Anterior cingulate cortex (tissue), 58 donors: ENCODE measurements at places on chromosomes 16 and 17.

- no peak for DNase-seq
Measured at GRCh38 chr17:41987642-41988041, 21.0 kb downstream of the CNP start.

DNA sequence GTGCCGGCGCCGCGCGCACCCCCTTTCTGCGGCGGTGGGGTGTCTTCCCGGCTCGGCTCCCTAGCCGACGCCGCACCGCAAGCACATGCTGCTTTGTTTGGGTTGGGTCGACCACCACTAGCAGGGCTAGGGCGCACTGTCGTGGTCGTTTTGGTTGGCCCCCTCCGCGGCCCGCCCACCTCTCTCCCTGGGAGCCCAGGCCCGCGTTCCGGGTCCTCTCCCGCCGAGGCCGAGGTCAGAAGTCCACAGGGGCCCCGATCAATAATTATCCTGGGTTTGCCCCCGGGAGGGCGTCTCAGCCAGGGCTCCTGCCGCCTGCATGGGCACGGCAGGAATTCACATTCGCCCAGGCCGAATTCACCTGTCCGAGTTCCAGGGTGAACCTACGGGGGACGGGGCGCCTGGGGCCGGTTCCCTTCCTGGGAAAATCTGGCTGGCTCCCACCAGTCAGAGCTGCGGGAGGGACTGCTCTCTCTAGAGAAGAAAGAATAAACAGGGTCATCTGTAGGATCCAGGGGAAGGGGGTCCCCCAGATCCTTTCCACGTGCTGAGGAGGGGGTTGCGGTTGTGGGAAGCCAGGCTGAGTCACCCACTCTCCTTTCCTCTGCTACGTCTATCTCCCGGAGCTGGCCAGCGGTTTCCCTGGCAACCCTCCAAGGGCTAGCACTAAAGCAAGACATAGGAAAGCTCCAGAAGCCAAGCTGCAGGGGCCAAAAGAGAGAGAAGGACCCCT, 584 bp upstream of the STAT5B start:
- DNase-seq, result peak; percentile 22

GRCh38 chr16:12907670-12908233, 6.4 kb downstream of the SHISA9 start:
- DNase-seq, result no peak

DNA sequence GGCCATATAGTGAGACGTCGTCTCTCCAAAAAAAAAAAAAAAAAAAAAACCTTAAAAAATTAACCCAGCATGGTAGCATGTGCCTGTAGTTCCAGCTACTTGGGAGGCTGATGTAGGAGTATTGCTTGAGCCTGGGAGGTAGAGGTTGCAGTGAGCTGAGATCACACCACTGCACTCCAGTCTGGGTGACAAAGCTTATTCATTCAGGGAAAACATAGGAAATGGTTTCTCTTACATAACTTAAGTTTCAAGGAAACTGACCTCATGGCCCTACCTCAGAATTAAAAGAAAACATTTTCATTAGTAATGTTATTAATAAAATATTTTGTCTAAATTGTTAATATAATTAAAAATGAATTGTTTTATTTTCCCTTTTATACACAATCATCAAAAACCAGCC, 31.4 kb downstream of the COG1 start:
- no peak for DNase-seq

GRCh38 chr16:64654178-64654577, 467.7 kb downstream of the CDH11 start:
- no peak for DNase-seq

GRCh38 chr17:65055280-65055707, 1.2 kb downstream of the GNA13 start:
- no peak for DNase-seq

GRCh38 chr17:10172241-10172741, 26.1 kb downstream of the GAS7 start:
- DNase-seq, result no peak

DNA sequence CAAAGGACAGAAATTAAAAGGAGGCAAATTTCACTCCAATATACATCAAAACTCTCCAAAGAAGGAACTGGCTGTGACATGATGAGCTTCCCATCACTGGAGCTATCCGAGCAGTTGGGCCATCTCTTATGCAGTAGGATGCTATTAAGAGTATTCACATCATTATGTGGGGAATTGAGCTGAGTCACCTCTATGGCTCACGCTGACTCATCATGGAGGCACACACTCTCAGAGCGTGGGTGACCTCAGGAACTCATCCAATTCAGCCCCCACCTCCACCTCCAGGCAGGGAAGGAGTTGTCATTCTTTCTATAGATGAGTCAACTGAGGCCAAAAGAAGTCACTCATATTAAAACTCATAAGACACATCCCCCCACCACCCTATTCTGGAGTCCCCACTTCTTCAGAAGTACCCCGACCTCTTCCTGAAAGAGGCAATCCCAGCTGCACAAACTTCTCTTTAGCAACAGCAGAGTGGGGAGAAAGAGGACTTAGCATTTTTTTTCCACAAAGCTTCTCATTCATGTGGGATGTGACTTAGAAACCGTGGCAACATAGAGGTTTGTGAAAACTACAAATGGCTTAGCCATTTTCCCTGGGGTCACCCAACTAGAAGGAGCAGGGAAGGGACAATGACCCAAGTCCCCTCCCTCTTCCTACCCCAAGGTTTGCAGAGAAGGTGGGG, 32.5 kb downstream of the ABCC12 start:
- DNase-seq, result no peak

DNA sequence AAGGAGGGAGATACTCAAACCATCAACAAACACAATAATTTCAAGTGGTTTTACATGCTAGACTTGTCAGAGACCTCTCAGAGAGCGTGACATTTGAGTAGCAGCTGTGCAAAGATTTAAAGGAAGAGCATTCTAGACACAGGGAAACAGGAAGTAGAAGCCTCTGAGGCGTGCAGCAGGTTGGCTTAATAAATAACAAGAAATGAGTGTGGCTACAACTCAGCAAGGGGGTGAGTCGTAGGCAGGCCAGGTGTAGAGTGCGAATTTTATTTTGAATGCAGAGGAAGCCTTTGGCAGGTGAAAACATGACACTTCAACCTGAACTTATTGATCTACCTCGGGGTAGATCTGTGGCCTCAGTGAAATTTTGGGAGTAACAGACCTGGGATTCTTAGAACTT, 73.2 kb upstream of the MRTFB start:
- no peak for DNase-seq

- no peak for DNase-seq
Measured at GRCh38 chr16:48499923-48500381, 110.0 kb downstream of the N4BP1 start.

DNA sequence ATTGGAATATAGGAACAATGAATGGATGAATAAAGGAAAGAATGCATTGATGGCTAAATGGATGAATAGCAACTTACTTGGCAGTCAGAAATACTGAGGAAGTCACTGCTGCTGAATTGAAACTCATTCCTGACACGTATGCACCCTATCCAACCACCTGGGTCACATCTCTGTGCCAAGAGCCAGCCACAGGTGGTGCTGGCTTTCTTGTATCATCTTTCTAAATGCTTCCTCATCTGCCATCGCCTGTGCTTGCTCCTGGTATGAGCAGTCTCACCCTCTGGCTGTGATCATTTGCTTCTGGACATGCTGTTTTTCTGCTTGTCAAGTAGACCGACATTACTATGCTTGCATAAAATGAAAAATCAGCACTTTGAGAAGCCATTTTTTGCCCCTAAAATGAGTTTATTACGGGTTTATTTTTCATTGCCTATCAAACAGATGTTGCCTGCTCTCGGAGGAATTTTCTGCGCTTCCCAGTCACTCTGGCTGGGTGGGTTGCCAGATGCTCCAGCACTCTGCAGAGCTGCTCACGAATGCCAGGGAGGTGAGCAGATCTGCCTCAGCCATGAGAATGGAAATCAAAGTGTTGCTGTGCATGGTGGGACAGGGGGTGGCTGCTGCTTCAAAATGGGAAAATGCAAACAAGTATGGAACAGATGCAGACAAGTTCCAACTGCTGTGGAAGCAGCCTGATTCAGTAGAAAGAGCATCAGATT, 1349.6 kb upstream of the CDH8 start:
- DNase-seq, result no peak

DNA sequence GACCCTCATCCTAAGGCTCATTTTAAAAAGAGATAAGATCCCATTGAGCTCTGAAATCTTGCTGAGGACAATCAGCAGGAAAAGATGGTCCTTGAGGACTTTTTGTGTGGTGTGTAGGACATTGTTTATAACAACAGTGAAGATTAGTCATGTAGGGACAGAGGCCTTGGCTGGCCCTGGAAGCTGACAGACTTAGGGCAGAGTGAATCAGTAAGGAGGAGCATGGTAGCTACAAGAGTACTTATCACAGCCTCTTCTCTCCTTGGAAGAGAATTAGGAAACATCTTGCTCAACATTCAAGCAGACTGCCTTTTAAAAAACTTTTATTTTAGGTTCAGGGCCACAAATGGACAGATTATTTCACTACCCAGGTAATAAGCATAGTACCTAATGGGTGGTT, 665.9 kb upstream of the SALL1 start:
- no peak for DNase-seq

DNA sequence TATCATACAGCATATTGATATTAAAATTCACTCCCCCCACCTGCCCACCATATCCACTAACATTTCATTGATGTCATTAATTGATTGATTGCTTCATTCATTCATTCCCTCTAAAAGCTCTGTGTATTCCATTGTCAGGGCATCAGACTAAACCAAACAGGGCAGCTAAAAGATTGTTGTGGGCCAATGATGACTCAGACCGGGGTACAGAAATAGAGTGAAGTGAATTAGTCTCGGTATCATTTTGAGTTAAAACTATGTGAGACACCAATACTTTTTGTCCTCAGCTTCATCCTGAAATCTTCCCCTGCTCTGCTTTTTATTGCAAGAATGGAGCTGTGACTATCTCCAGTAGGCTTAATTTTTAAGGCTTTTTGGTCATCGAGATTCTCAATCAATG, 868.3 kb downstream of the CDH11 start:
- DNase-seq, result no peak

GRCh38 chr17:68085771-68086381, 50.3 kb downstream of the KPNA2 start:
- DNase-seq, result no peak

- no peak for DNase-seq
Measured at GRCh38 chr17:31598399-31598782, 206.9 kb downstream of the RAB11FIP4 start.

GRCh38 chr17:44389281-44389680, at the start of gene ITGA2B:
Gene ITGA2B (minus strand): TSS chr17:44389649. CDS start chr17:44389473, 176 bp downstream.
- DNase-seq, result no peak

DNA sequence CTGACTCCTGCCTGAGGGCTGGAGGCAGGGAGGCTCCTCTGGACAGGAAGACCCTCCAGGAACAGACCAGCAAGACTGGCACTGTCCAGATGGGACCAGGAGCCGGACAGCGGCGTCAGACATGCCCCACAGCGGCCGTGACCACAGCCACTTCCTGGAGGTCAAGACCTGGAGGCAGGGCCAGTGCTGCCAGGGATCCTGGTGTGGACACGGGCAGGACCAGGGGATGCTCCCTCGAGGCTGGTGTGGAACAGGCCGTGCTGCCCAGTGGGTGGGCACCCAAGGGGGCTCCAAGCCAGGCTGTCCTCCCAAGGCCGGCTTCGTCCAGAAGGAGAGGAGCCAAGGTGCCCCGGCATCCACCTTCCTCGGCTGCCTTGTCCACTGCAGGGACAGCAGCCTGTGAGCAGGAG, 4.5 kb upstream of the CCDC57 start:
- DNase-seq, result no peak

GRCh38 chr16:2977440-2977839, 2.8 kb downstream of the PKMYT1 start:
- no peak for DNase-seq

DNA sequence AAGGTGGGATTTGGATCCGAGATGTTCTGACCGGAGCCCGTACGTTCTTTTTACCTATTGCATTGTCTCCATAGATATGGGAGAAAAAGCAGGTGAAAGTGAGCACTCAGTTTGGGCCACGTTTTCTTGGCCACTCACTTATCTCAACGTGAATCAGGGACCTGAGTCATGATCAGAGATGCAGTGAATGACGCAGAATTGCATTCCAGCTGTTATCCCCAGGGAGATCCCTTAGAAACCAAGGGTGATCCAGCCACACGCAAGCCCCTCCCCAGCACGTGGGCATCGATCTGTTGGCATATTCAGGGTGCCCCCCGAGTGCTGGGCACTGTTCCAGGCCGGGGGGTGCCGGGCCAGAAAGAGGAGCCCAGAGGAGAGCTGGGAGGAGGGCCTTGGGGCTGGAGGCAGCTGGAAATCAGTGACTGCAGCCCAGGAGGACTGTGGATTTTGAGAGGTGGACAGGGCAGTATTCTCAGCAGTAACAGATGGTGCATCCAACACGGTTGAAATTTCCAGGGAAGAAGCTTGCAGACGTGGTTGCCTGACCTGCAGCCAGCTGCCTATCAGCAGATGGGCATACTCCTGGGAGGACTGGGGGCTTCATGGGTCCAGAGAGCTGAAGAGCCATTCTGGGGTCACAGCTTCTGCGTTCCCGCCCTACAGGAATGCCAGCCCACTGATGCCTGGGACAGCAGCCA, 87.2 kb upstream of the CACNG5 start:
- no peak for DNase-seq

GRCh38 chr17:59479141-59479540, 86.3 kb upstream of the DHX40 start:
- DNase-seq, result no peak

DNA sequence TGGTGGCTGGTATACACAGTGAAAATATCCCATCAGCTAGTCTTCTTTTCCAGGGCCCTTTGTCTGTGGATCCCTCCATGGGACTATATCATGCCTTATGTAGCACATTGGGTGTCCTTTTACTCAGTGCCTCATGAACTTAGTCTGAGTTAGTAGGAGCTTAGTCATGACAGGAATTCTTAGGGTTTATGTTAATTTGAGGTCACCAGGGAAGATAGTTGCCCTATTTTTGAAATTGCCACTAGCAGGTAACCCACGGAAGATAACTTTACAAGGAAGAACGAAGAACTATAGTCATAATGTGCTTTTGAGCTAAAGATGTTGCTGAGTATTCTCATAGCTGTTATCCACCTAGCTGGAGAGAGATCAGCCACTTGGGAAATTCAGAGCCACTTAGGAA, 14.8 kb upstream of the PLK1 start:
- no peak for DNase-seq

DNA sequence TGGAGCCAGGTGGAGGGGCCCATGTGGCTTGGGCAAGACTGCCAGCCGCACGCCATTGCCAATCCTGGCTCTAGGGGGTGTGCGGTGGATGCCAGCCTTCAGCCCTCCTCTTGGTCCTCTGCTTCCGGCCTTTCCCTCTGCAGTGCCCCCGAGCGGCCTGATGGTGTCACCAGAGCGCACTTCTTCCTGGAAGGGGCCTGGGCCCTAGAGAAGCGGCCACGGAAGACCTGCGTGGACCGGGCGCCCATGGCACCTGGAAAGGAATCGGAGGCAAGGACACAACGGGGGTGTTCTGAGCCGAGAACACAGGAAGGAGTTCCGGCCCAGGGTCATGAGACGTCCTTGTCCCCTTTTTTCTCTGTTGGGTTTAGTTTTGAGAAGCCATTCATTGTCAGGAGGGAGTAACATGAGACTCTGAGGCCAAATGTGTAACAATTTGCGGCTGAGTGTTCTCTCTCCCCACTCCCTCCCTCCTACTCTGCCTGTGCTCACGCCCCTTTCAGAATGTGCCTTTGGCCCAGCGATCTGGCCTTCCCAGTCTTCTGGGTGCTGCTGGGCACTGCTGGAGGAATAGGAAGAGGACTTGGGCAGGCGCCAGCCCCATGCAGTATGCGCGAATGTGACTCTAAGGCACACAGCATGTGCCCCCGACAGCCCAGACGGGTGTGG, 92.8 kb downstream of the IRX3 start:
- DNase-seq, result peak; percentile 40
